ENCODE measurements at places on chromosomes 7 and 10. TPM values are rescaled to one million over a fixed set of nuclear protein-coding genes. Genes with fewer than 3 reads are reported as not detected.

GRCh38 chr7:97005183-97006054 is at the start of gene DLX6:
TSS of gene DLX6 (plus strand) at chr7:97005553. CDS start at chr7:97005978, 425 bp downstream.
- no peak within 1 kb of the TSS for H3K27ac ChIP-seq
- DNase-seq: peak; percentile 21
- H3K4me3 ChIP-seq: no peak within 1 kb of the TSS
- H3K4me1 ChIP-seq: peaks cover 11% of the 10 kb centered on the region
- no peaks in the 10 kb centered on the region for H3K36me3 ChIP-seq

GRCh38 chr10:124077208-124077993 is 16.0 kb downstream of the CHST15 start:
- no peak overlapping the region for H3K4me3 ChIP-seq
- H3K27me3 ChIP-seq: no peaks in the 10 kb centered on the region
- H3K36me3 ChIP-seq: no peaks in the 10 kb centered on the region
- no peak for DNase-seq
- peaks cover 62% of the 10 kb centered on the region for H3K4me1 ChIP-seq

- H3K4me1 ChIP-seq: no peaks in the 10 kb centered on the region
- H3K4me3 ChIP-seq: no peak overlapping the region
- no peaks in the 10 kb centered on the region for H3K27me3 ChIP-seq
- H3K36me3 ChIP-seq: no peaks in the 10 kb centered on the region
- DNase-seq: no peak
Measured at GRCh38 chr10:94065362-94065761, 71.6 kb downstream of the PLCE1 start.

- H3K4me1 ChIP-seq: peaks cover 4% of the 10 kb centered on the region
- H3K36me3 ChIP-seq: no peaks in the 10 kb centered on the region
- peak overlapping the region; percentile 88 for H3K27ac ChIP-seq
Measured at GRCh38 chr10:77554996-77555397, 82.6 kb downstream of the KCNMA1 start.

GRCh38 chr7:137475966-137476365 is 132.4 kb upstream of the PTN start:
- no peaks in the 10 kb centered on the region for H3K36me3 ChIP-seq
- no peaks in the 10 kb centered on the region for H3K27me3 ChIP-seq
- H3K4me3 ChIP-seq: no peak overlapping the region
- H3K27ac ChIP-seq: no peak overlapping the region

GRCh38 chr7:114930107-114930661 is 8.3 kb downstream of the MDFIC start:
- H3K4me3 ChIP-seq: no peak overlapping the region
- no peak overlapping the region for H3K27ac ChIP-seq
- peaks cover 48% of the 10 kb centered on the region for H3K4me1 ChIP-seq
- no peaks in the 10 kb centered on the region for H3K36me3 ChIP-seq
- no peaks in the 10 kb centered on the region for H3K27me3 ChIP-seq

- no peak overlapping the region for H3K4me3 ChIP-seq
- H3K27me3 ChIP-seq: no peaks in the 10 kb centered on the region
- no peaks in the 10 kb centered on the region for H3K36me3 ChIP-seq
- DNase-seq: peak; percentile 73
- no peak overlapping the region for H3K27ac ChIP-seq
Measured at GRCh38 chr7:12067156-12067831, 143.8 kb upstream of the TMEM106B start.

- no peak overlapping the region for H3K27ac ChIP-seq
- DNase-seq: no peak
- H3K4me3 ChIP-seq: no peak overlapping the region
- no peaks in the 10 kb centered on the region for H3K4me1 ChIP-seq
- no peaks in the 10 kb centered on the region for H3K36me3 ChIP-seq
Measured at GRCh38 chr7:12107381-12107780, 103.7 kb upstream of the TMEM106B start.

GRCh38 chr10:116687633-116688032 is 54.7 kb downstream of the HSPA12A start:
- H3K36me3 ChIP-seq: no peaks in the 10 kb centered on the region
- no peaks in the 10 kb centered on the region for H3K27me3 ChIP-seq
- DNase-seq: no peak
- H3K4me3 ChIP-seq: no peak overlapping the region

DNA sequence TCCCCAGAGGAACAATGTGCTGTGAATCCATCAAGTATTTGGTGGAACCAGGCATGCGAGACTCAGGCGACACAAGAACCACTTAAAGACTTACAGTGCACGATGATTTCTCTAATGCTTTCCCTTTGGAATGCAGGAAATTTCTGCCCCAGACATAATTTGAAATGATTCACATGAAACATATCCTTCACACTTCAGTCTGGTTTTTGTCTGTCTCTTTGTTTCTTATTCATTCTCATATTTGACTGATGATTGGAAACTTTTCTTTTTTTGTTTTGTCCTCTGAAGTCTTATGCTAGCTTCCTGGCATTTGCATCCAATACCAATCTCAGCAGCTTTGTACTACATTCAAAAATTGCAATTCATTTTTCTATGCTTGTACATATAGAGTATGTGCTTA is 502.8 kb downstream of the PHTF2 start:
- DNase-seq: no peak
- no peak overlapping the region for H3K4me3 ChIP-seq
- no peaks in the 10 kb centered on the region for H3K27me3 ChIP-seq
- no peak overlapping the region for H3K27ac ChIP-seq

GRCh38 chr10:132572545-132572937 is 35.0 kb downstream of the INPP5A start:
- H3K4me3 ChIP-seq: no peak overlapping the region
- no peak overlapping the region for H3K27ac ChIP-seq
- no peak for DNase-seq
- H3K4me1 ChIP-seq: peaks cover 3% of the 10 kb centered on the region

CYP2C18 gene
- total RNA-seq: not detected

PRR15 gene
- total RNA-seq: 1.0 TPM

CALCR gene
- total RNA-seq: 0.52 TPM

HOXA7 gene
- 21.3 TPM for total RNA-seq

TAC1 gene
- total RNA-seq: 1.3 TPM

FOXP2 gene
- total RNA-seq: 4.3 TPM

SEMA4G gene
- total RNA-seq: 14.4 TPM

ADCY1 gene
- total RNA-seq: 4.6 TPM

NT5C2 gene
- total RNA-seq: 23.2 TPM

HMX2 gene
- total RNA-seq: not detected

CLRN3 gene
- 0.39 TPM for total RNA-seq

SLC16A9 gene
- total RNA-seq: 336 TPM

OR2A12 gene
- not detected for total RNA-seq

Data from adrenal gland (tissue), 19 donors.